Hindlimb muscle (tissue), 1 donor: ENCODE measurements at places on chromosomes 6 and 20.

DNA sequence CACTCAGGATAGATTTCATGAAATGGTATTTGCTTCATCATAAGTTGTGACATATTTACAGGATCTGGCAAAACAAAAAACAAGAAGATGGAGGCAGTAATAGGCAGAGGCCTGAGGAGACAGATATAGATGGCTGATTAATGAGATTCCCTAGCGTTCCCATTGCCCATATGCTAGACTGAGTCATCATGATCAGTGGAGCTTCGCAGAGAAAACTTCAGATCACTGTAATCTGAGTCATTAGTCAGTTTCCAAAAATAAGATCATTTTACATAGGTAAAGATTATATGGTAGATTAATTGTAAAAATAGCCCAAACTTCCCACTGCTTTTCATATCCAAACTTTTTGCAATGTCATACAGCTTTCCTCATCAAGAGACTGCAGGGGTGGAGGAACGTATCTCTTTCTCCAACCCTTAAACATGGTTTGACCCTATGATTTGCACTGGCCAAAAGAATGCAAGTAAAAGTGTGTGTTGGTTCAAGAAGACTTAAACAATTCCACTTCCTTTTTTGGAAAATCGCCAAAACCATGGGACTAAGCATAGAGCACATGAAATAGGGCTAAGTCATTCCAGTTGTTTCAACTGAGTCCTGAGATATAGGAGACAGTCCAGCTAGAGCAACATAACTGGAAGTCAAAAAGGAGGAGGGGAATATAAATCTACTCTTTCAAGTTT is 626.0 kb downstream of the RNF144B start:
- DNase-seq: no peak

- DNase-seq: no peak
These were observed 77.5 kb upstream of the GATA5 start for GRCh38 chr20:62553136-62553837.

DNA sequence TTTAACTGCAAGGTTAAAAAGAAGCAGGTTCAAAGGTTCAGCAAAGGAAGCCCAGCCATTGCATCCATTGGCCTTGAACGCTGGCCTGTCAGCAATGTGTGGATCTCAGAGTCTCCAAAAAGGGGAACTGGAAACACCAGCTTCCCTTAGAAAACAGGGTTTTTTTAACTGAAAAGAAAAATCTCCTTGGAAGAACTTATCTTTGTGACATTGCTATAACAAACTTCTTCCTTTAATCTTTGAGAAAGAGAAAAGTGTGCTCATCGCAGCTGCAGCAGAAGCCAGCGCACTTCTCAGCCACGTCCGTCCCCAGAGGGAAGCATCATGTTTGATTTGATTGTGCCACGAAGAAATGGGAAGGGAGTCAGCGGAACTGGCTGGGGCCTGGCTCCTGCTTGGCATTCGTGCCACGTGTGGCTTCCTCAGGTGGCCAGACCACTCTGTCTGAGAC is 215.0 kb downstream of the SYNDIG1 start:
- DNase-seq: no peak

GRCh38 chr20:8317448-8317847 is 185.4 kb downstream of the PLCB1 start:
- no peak for DNase-seq

DNA sequence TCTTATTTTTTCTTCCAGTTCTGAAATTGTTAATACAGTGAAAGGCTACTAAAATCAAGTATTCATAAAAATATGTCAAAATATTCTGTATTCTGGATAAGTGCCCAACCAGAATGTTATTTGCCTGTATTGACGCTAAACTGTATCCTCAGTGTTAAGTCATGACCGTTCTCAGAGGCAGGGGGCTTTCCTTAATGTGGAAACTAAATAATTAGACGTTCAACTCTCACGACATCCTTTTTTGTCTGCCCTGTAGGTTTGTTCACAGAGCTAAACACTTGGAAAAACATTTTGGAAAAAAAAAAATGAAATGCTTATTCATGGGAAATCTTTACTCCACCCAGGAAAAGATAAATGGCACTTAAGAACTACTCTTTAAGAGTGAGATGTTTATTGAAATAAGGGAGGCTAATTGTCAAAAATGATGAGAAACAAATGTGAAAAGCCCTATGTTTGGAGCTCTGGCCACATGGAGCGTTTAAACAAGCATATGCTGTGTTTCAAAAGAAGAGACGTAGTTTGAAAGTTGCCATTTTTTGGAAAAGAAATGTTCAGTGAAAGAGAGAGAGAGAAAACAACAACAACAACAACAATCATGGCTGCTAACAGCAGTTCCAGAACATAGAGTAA is 453.1 kb upstream of the MARCKS start:
- no peak for DNase-seq

DNA sequence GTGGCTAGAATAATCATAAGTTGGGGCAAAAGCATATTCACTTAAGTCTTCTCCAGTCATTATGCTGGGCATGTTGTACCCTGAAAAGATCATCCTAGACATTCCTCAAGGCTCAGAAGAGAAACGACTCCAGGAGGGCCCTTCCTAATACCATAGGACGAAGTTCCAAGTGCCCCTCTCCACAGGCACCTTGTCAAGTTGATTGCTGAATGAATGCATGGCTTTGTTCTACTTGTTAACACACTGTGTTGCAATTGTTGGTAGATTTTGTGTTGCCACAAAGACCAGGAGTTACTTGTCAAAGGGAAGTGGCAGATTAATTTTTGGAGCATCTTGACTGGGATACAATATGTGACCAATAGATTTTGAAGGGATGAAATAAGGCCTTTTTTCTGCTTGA is 194.3 kb upstream of the SMLR1 start:
- DNase-seq: no peak

DNA sequence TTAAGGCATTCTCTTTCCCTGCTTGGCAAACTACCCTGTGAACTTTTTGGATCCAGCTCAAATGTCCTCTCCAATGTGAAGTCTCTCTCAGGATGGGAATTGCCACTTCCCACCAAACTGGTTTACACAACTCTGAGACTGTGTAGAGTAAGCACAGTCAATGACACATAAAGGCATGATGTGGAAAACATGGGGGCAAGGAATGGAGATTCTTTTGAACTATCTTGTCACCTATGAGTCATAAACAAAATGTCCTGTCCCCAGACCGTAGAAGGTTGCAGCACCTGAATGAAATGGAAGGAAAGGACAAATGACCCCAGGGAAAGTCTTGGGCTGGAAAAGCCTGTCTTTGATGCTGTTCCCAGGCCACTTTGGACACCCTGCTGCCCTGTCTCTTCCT is 11.0 kb upstream of the KIF13A start:
- no peak for DNase-seq

DNA sequence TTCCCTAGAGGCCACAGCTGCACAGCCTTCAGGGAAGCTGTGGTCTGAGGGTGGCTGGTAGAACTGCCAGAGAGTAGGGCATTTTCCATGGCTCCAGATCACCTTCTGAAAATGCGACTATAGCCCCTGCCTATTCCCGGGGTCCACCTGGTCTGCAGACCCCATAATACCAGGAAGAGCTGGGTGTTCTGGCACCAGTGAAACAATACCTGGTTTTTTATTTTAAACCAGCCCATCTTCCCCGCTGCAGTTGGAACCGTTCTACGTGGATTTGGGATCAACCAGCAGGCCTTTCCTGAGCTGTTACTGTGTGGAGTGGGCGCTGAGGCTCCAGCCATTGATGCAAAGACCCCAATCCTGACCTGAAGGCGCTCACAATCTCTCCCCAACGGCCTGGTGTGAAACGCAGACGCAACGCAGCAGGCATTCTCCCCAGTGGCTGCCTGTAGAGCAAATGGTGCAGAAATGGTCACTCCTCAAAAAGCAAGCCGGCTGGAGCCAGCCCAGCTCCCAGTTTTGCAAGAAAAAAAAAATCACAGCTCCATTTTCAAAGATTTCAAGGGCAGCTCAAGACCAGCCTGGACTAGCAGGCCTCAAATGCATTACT is 11.3 kb downstream of the NPEPL1 start:
- DNase-seq: no peak

- no peak for DNase-seq
These were observed 12.5 kb upstream of the RANBP9 start for GRCh38 chr6:13724182-13724581.

GRCh38 chr6:129543981-129544380 is 166.0 kb downstream of the ARHGAP18 start:
- no peak for DNase-seq

GRCh38 chr6:105077596-105078385 is 102.0 kb downstream of the POPDC3 start:
- peak; percentile 21 for DNase-seq

DNA sequence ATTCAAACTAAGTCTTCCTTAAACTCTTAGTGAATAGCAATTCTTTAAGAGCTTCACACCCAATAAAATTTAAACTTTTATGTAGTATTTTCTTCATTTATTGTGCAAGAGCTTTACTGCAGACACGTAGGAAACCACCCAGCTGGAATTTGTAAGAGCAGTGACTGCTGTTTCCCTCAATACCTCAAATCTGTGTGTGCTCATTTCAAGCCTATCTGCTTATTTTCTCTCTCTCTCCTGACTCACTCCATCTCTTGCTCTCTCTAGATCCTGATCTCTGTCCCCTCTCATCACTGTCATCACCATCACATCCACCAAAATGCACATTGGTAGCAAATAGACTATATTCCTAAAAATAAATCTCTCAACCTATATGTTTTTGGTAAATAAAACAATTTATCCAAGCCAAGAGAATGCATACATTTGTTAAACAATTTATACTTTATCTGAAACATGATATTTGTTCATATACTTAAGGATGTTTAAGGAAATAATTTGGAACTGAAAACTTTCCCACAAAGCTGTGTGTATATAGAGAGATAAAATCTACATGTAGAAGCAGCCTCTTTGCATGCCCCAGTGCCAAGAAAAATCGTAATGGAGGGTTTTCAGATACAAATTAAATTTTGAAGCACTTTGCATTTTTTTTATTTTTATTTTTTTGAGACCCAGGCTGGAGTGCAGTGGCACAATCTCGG is 273.0 kb downstream of the TFAP2A start:
- no peak for DNase-seq

DNA sequence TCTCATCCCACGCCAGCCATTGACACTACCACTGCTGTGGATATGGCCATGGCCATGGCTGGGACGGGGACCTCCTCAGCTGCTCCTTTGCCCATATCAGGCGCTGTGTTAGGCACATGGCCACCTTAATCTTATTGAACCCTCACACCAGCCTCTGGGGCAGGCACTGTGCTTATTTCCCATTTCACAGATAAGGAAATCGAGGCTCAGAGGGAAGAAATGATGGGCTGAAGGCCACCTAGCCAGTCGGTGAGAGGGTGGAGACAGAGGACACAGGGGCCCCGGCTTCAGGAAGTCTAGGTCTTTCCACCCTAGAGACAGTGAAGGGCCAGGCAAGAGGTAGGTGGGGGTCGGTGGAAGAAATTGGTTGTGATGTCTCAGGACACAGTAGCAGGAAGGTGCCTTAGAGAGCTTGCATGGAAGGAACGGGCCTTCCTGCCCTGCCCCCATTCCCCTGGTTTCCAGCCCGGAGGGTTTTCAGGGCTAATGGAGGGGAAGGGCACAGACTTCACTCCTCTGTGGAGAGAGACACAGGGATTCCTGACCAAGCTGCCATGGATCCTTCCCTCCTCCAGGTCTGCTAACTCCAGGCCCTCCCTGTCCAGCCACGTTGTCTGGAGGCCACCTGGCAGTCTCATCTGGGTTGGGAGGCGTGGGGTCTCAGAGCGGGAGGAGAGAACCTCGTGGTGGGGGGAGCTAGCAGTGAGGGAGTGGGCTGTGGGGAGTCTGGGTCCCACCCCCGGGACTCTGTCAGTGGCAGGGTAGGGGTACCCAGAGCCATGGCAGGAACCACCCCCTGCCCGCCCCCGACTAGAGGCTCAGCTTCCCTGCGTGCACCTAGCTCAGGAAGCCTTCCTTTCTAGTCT is 120.4 kb downstream of the VEGFA start:
- no peak for DNase-seq

DNA sequence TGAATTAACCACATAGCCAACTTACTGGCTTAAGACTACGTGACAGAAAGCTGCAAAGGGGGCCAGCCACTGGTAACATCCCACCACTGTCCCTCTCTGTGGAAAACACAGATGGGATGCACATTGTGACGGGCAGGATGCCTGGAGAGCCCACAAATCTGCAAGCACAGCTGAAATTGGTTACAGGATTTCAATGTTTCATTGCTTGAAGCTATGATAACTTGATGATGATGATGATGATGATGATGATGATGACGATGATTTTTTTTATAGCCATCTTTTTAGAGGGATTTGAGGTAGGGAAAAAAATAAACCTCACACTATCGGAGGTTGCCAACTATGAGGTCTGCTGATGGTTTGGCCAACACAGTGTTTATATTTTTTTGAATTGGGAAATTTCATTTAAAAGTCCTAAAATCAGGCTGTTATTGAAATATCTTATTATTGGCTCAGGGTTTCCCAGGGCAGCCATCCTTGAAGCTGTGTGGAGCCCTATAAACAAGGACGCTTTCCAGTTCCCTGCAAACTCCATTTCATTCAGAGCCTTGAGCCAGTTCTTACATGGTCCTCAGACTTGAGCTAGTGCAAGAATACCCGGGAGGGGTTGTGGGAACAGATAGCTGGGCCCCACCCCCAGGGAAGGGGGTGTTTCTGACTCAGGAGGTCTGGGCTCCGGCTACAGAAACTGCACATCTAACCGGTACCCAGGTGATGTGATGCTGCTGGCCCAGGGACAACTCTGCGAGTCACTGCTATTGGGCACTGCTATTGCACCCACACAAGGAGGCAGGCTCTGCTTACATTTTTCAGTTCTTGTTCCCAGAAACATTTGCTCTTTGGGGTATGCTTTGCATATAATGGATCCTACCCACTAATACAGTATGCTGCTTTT is 27.1 kb downstream of the BCAS1 start:
- DNase-seq: no peak
